Endothelial cell (in vitro differentiated cells): ENCODE measurements at places on chromosomes 11 and 22. TPM values are rescaled to one million over a fixed set of nuclear protein-coding genes. Genes with fewer than 3 reads are reported as not detected.

MMP8 gene
- not detected for total RNA-seq

DNA sequence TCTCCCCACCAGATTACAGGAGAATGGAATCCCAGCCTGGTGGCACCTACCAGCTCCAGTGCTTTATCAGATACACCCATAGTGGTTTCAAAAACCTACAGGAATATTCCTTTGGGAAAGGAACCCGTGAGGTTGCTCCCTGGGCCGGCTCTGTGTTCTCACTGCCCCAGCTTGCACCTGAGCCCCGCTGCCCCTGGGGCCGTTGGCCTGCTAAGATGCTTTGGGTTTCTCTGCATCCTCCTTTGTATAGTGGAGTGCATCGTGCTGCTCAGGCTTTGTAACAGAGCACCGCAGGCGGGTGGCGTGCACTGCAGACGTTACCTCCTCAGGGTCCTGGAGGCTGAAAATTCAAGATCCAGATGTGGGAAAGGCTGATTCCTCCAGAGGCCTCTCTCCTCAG, 414.1 kb downstream of the BRD1 start:
- no peak for DNase-seq

GRCh38 chr11:108693852-108694251, 29.0 kb downstream of the DDX10 start:
- no peak for DNase-seq

GRCh38 chr22:35410663-35411034, 10.7 kb downstream of the MCM5 start:
- DNase-seq = no peak

GRCh38 chr11:8757047-8757446, 74.5 kb downstream of the RPL27A start:
- no peak for DNase-seq
